ENCODE measurements at places on chromosomes 12 and 14.

DNA sequence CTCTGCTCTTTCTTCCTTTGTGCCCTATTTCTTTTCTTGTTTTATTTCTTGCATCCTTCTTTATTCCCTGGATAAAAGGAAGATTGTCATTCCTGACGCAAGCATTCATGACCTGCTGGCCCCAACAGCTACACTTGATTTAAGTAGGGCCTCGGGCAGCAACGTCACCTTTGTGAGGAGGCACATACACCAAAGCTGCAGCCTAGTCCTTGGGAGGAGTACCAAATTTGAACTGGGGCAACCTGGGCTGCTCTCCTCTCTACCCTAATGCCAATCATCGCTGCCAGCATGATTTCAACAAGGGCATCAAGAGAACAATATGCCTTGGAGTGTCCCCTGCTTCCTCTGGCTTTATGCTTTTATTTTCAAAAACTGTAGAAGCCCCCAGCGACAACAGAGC lies 76.4 kb downstream of the C12orf50 start:
- DNase-seq = no peak

- no peak for DNase-seq
These were observed 36.4 kb upstream of the FBRSL1 start for GRCh38 chr12:132453361-132454192.

- no peak for DNase-seq
These were observed 325.4 kb upstream of the SEL1L start for GRCh38 chr14:81859046-81859445.

- DNase-seq = no peak
These were observed 33.5 kb downstream of the SLC15A4 start for GRCh38 chr12:128790221-128790620.

- DNase-seq = no peak
These were observed 2.4 kb downstream of the WASHC3 start for GRCh38 chr12:102059343-102059742.

DNA sequence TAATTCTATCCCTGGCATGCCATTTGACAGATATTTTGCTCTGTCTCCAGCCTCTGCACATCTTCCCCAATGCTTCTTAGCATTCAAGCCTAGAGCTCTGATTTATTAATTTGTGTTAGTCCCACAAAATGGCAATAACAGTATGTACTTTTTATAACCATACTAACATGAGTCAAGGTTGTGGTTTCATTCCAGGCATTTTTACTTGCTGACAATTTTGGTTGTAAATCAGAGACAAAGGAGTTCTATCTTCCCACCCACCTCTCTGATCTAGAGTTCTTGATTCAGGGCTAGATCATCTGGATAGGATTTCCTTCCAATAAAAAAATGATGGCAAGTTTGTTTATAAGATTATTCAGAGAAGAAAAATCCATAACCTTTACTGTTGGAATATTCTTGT lies 18.5 kb upstream of the CISTR start:
- DNase-seq = no peak

DNA sequence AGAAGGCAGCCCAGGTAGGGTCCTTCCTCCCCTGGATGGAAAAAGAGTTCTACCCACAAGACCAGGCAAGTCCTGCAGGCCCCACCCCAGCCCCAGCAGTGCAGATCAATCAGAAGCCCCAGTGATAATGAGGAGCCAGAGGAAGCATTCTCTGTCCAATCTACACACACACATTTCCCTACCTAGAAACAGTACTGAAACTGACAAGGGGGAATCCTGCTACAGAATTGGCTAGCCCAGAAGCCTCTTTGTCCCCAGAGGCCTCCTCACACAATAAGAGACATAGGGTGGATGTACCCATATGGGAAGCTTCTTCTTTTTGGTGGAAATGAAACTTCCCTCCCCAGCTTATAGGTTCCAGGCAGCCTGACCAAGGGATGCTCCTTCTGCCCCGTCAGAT lies 9.9 kb downstream of the FSCB start:
- no peak for DNase-seq

DNA sequence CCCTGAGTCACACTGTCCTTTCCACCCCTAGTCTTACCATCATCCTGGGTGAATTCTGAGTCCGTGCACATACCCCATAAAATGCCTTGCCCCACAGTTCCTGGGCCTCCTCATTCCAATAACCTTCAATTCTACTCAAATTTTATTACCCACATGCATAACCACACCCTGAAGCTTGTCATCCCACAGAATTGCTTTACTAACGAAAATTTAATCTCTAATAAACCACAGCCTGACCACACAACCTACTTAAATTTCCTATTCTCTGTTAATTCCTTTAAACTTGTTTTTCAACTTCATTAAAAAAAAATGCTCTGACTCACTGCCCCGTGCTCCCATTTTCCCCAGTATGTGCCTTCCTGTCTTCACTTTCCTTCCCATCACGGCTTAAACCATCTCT lies 205.9 kb downstream of the PHLDA1 start:
- DNase-seq = no peak

- DNase-seq = no peak
These were observed 6.0 kb downstream of the FBXW8 start for GRCh38 chr12:116916714-116917114.

- DNase-seq = no peak
These were observed 20.9 kb upstream of the APPL2 start for GRCh38 chr12:105256921-105257320.

Measured in right renal pelvis (tissue), 4 donors.